ENCODE measurements at places on chromosomes 6 and 20. TPM values are rescaled to one million over a fixed set of nuclear protein-coding genes. Genes with fewer than 3 reads are reported as not detected.

GRCh38 chr6:108074057-108074358 is 533 bp downstream of the OSTM1 start:
- H3K4me1 ChIP-seq, result peaks cover 8% of the 10 kb centered on the region
- peak overlapping the region; percentile 75 for H3K4me3 ChIP-seq
- H3K27ac ChIP-seq, result no peak overlapping the region
- no peaks in the 10 kb centered on the region for H3K27me3 ChIP-seq
- peaks cover 21% of the 10 kb centered on the region for H3K36me3 ChIP-seq
- DNase-seq, result no peak

TPD52L1 gene
- total RNA-seq, result 37.5 TPM

DLK2 gene
- total RNA-seq, result 0.86 TPM

- no peak for DNase-seq
- no peaks in the 10 kb centered on the region for H3K36me3 ChIP-seq
Observed at GRCh38 chr6:126152372-126152745, 166.0 kb downstream of the TRMT11 start.

VWA7 gene
- 22.1 TPM for total RNA-seq

GRCh38 chr6:138971601-138972000 is 16.5 kb downstream of the REPS1 start:
- H3K27ac ChIP-seq, result no peak overlapping the region
- DNase-seq, result no peak
- no peaks in the 10 kb centered on the region for H3K27me3 ChIP-seq
- peaks cover 44% of the 10 kb centered on the region for H3K4me1 ChIP-seq
- no peak overlapping the region for H3K4me3 ChIP-seq

DNA sequence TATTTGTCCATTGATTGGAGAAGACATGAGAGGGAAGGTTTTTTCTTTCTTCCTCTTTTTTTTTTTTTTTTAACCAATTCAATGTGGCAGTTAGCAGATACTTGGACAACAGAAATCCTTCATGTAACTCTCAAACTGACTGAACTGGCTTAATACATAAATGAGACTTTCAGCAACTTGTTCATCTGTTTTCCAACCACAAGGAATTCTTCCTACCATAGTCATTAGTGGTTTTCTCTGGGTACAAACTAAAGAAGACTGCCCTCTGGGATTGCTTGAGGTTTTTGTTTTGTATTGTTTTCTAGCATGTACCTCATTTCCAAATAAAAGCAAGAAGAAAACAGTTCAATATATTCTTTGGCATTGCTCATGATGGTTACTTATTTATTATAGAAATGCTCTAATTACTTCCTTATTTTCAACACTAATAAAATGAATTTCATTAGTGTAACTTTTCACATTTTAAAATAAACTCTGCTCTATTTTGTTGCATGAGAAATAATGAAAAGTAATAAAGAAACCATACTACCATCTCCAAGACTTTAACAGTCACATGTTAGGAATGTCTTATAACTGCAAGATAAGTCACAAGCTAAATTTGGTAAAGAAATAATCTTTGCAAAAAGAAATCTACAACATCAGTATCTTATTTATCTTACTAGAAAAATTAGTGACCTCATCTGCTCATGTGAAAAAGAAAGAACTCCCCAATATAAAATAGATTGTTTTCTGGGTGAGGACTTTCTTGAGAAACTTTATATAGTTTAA is 52.0 kb downstream of the ME1 start:
- H3K27me3 ChIP-seq, result no peaks in the 10 kb centered on the region
- DNase-seq, result no peak
- no peaks in the 10 kb centered on the region for H3K4me1 ChIP-seq
- H3K4me3 ChIP-seq, result no peak overlapping the region

ARHGAP40 gene
- total RNA-seq, result 8.3 TPM

DNA sequence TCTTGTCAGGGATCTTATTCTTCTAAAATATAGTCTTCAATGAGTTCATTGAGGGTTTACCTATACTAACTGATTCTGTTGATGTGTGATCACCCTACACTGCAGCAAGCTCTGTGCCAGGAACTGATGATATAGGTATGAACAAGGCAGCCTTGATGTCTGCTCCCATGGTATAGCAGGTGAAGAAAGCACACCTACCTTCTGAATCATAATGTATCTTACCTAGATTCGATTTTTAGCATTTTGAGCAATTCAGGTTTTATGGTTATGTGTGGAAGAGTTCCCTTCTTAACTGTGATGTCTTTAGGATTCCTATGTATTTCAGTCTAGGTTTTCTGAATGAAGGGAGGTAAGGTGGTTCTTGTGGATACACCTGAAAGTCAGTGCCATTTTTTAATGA is 223.0 kb downstream of the DOK5 start:
- DNase-seq, result no peak
- no peaks in the 10 kb centered on the region for H3K36me3 ChIP-seq
- H3K4me3 ChIP-seq, result no peak overlapping the region
- H3K4me1 ChIP-seq, result no peaks in the 10 kb centered on the region
- H3K27ac ChIP-seq, result no peak overlapping the region
- peaks cover 81% of the 10 kb centered on the region for H3K27me3 ChIP-seq

DNA sequence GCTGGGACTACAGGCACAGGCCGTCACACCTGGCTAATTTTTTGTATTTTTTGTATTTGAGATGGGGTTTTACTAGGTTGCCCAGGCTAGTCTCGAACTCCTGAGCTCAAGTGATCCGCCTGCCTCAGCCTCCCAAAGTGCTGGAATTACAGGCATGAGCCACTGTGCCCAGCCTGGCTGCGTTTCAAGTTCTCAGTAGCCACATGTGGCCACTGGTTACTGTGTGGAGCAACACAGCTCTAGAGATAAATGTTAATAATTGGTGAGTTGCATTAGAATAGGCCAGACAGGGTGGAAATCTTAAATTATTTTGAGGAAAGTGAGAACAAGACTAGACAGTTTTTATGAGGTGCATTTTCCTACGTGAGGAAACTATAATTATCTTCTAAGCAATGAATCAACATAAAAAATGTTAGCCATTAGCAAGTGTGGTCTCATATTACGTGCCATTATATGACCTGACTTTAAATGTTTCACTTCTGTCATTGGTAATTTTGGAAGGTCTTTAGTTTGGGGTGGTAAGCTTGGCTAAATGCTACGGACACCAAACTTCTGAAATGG is 129.6 kb downstream of the PLEKHG1 start:
- no peak for DNase-seq
- no peak overlapping the region for H3K27ac ChIP-seq
- no peak overlapping the region for H3K4me3 ChIP-seq
- H3K36me3 ChIP-seq, result no peaks in the 10 kb centered on the region
- no peaks in the 10 kb centered on the region for H3K4me1 ChIP-seq

- no peak overlapping the region for H3K4me3 ChIP-seq
- H3K36me3 ChIP-seq, result no peaks in the 10 kb centered on the region
- no peaks in the 10 kb centered on the region for H3K27me3 ChIP-seq
Observed at GRCh38 chr6:38057994-38058393, 238.5 kb downstream of the ZFAND3 start.

DNA sequence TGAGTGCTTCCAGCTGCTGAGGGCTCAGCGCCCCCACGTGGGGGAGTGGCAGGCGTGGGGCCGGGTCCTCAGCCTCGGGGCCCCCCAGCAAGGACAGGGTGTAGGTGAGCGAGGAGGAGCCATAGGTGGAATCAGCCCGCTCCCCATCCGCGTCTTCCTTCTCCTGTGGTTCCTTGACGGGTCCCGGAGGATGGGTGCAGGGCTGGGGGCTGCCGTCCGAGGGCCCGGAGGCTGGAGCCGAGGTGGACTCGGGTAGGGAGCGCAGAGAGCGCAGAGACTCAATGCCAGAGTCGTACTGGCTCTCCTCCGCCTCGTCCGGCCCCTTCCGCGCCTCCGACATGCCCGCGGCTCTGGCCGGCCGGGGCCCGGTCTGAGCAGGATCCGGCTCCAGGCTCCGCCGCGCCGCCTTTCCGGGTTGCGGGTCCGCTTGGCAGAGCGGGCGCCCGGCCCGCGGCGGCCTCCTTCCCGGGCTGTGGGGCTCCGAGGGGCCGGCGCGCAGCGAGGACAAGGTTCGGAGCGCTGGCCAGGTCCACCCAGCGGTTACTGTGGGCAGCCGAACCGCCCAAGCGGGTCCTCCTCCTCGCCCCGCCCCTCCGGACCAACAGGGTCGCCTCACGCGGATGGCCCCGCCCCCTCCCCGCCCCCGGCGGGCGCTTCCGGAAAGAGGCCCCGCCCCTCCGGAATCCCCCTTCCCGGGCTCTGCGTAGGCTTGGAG is at the start of gene NFKBIE:
NFKBIE (minus strand) TSS at position 545 of the 715 bp plus-strand sequence; CDS start at position 340, 205 bp downstream.
- peak; percentile 99 for DNase-seq
- H3K27ac ChIP-seq, result peak within 1 kb of the TSS; percentile 80
- H3K4me3 ChIP-seq, result peak within 1 kb of the TSS; percentile 98
- H3K36me3 ChIP-seq, result peaks cover 49% of the 10 kb centered on the region

Measured in Calu3 (cell line).